ENCODE measurements at places on chromosomes 2 and 18. TPM values are rescaled to one million over a fixed set of nuclear protein-coding genes. Genes with fewer than 3 reads are reported as not detected.

The HOXD13 gene
- total RNA-seq = not detected

The GULP1 gene
- total RNA-seq = 32.2 TPM

The REG3A gene
- total RNA-seq = not detected

The SERPINB13 gene
- total RNA-seq = not detected

The RAD51AP2 gene
- total RNA-seq = not detected

The SP140 gene
- not detected for total RNA-seq

The CD8B2 gene
- total RNA-seq = not detected

The DSC3 gene
- total RNA-seq = 0.04 TPM

The REG1A gene
- total RNA-seq = not detected

The TEX44 gene
- total RNA-seq = not detected

The RGPD5 gene
- 16.5 TPM for total RNA-seq

The MROH2A gene
- total RNA-seq = not detected

The ACVR1C gene
- total RNA-seq = 0.07 TPM

The SLC4A5 gene
- total RNA-seq = 0.04 TPM

The ADAM23 gene
- total RNA-seq = 15.3 TPM

The FBLN7 gene
- 2.0 TPM for total RNA-seq

The SERPINB3 gene
- total RNA-seq = not detected

The LRRTM4 gene
- total RNA-seq = not detected

The SCN3A gene
- under 0.01 TPM for total RNA-seq

The FRZB gene
- not detected for total RNA-seq

The CXCR1 gene
- total RNA-seq = not detected

The POTEE gene
- total RNA-seq = 0.07 TPM

The RUFY4 gene
- total RNA-seq = not detected

The UGT1A8 gene
- total RNA-seq = not detected

The NEMP2 gene
- 3.5 TPM for total RNA-seq

The CETN1 gene
- not detected for total RNA-seq
